CD8-positive, alpha-beta memory T cell (primary cell): ENCODE measurements at places on chromosomes 11 and 22.

DNA sequence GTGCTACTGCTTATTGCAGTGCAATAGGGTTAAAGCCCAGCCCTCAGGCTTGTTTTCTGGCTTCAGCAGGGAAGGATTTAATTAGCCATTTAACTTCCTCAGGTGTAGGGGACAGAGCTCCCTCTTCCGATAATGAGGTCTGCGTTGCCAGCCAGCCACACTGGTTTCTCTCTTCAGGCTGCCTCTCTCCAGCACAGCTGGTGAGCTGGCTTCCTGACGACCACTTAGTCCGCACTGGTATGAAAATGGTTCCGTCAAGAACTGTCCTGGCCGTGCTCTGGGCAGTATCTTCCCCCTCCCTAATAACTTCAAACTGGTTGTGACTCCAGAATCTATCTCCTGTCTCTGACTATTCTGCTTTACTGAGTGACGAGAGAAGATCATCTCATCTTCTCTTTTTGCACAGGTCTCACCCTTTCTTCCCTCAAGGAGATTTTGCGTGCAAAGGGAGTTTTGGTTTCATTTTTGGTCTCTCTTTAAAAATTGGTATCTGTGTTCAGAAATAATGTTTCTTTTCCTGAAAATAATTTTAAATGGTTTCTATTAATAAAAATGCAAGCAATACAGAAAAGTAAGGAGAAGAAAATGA lies 49.2 kb downstream of the CNTN5 start:
- no peak for DNase-seq

DNA sequence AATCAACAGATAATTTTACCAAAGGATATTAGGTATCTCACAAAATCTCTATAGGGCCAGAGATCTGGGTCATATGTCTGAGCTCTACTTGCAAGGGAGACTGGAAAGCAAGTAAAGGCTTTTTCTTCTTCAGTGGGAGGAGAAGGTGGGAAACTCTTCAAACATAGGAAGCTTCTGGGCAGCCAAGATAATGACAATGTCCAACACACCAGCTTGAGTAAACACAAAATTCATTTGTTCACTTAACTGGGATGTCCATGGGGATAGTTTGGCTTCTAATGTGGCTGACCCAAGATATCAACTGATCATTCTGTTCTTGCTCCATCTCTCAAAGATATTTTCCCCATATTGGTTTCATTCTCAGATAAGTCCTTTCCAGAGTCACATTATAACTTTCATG lies 37.4 kb downstream of the OR2AT4 start:
- DNase-seq, result no peak

DNA sequence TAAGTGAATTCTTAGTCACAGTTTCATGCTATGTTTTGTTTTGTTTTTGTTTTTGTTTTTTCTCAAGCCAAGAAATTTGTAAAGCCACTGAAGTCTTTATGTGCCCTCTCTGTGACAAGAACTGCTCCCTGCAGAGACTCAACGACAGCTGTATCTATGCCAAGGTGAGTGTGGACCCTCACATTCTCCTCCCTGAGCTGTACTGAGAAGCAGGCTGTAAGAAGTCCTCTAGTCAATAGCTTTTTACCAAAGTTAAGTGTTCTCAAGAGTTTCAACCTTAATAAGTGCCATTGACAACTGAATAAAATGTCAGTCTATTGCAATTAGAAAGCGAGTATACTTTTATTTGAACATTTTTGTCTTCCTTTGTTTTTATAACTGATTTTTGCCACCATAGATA lies 18.9 kb downstream of the MUC15 start:
- DNase-seq, result no peak

- DNase-seq, result no peak
Observed at GRCh38 chr22:37254209-37254866, 10.3 kb upstream of the RAC2 start.

- no peak for DNase-seq
Observed at GRCh38 chr11:61109671-61110070, 7.4 kb downstream of the CD5 start.

- no peak for DNase-seq
Observed at GRCh38 chr22:40484906-40485669, 114.7 kb downstream of the SGSM3 start.

DNA sequence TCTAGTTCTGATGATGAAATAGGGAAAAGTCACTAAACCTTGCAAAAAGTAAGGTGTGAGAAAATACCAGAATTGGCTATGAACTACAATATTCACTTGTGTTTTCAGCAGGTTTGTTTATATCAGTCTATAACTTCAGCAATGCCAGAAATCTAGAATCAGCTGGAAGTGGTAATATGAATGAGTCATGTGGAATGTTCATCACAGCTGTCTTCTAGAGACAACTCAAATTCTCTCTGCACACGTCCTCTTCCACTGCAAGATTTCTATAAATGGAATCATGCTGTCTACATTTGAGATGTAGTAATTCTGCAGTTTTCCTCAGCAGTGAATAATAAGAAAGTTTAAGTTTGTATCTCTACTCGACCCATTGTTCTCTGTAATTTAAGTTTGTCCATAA lies 89.9 kb downstream of the OR4A15 start:
- DNase-seq, result no peak
